Heart right ventricle (tissue), 16 donors: ENCODE measurements at places on chromosomes 5 and 9. TPM values are rescaled to one million over a fixed set of nuclear protein-coding genes. Genes with fewer than 3 reads are reported as not detected.

GRCh38 chr5:72386639-72387038 is 66.5 kb downstream of the PTCD2 start:
- no peak for DNase-seq

Gene ADAMTS13
- total RNA-seq, result 4.8 TPM

DNA sequence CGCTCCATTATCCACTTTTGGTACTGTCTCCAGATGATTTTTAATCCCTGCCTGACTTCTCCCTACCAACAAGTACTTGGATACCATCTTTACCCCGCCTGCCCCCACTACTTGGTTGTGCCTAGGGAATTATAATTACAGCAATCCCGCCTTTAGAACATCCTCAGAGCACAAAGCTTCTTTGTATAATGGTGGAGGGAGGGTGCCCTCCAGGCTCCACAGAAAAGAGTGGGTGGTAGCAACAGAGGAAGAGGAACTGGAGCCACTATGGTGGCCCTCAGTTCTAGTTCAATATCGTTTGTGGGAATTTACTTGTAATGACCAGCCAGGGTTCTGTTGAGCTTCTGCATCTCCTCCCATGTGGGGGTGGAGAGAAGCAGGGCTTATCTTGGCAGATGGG is 79.0 kb upstream of the RNF38 start:
- no peak for DNase-seq

Gene SHISAL2B
- total RNA-seq, result not detected

GRCh38 chr9:107755246-107755645 is 265.7 kb upstream of the KLF4 start:
- no peak for DNase-seq

Gene CHSY3
- total RNA-seq, result 0.80 TPM

Gene SPATA6L
- 0.82 TPM for total RNA-seq

GRCh38 chr9:112559629-112560413 is 73.2 kb downstream of the KIAA1958 start:
- DNase-seq, result no peak

DNA sequence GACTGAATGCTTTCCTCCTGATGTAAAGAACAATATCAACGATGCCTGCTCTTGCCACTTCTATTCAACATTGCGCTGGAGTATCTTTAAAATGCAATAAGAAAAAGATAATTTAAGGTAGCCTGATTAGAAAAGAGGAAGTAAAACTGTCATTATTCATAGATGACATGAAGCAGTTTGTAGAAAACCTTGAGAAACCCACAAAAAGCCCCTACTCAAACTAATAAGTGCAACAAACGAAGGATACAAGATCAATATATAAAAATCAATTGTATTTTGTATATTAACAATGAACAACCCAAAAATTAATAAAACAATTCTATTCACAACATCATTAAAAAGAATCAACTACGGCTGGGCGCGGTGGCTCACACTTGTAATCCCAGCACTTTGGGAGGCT is 76.4 kb upstream of the CKMT2 start:
- DNase-seq, result no peak

DNA sequence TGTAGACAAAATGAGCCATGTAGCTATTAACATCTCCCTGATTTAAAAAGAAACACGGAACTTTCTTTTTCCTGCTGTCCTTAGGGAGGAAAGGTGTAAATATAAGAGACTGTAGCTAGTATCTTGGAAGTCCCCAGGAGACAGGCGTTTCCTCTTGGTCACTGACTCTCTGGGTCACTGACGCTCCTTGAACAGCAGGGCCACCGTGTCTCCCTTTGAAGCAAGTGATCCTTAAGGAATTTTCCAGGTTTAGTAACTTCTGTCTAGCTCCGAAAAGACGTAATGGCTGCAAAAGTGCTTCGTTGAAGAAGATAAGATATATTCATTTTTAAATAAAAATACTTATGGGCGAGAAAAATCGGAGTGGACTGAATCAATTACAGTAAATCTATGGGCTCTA is 745 bp upstream of the CLTA start:
- DNase-seq, result no peak

DNA sequence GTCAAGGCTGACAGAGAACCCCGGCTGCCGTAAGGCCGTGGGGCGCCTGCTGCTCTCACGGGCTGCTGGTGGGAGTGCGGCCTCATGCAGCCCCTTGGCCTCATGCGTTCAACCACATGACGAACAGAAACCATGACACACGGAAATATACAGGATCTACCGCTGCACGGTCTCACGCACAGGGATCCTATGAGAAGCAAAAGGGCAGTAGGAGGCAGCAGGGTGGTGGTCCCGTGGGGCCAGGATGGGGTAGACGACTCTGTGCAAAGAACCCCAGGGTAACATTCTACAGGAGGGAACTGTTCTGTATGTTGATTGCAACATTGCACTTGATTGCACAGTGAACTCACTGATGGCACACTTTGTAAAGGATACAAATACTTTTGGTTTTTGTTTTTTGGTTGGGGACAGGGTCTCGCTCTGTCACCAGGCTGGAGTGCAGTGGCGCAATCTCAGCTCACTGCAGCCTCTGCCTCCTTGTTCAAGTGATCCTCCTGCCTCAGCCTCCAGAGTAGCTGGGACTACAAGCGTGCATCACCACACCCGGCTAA is 51.6 kb downstream of the NACC2 start:
- DNase-seq, result no peak

Gene PRSS3
- total RNA-seq, result not detected

Gene KLF9
- 50.4 TPM for total RNA-seq

Gene LECT2
- not detected for total RNA-seq
